Activated T-cell treated with anti-CD3 and anti-CD28 coated beads for 48 hours (primary cell): ENCODE measurements at places on chromosomes 1 and 21.

DNA sequence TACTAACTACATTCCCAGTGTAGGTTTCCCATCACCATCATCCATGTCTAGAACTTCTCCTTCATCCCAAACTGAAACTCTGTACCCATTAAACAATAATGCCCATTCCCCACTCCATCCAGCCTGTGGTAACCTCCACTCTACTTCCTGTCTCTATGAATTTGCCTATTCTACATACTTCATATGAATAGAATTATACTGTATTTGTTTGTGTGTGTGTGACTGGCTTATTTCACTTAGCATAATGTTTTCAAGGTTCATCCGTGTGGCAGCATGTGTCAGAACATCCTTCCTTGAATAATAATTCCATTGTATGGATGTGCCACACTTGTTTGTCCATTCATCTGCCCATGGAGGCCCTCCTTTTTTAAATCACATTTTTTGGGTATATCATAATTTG, 35.7 kb downstream of the ATP2B4 start:
- no peak for DNase-seq

GRCh38 chr1:228211531-228212414, 3.9 kb downstream of the OBSCN start:
- no peak for DNase-seq

- no peak for DNase-seq
Observed at GRCh38 chr1:24057171-24057570, 54.8 kb downstream of the MYOM3 start.

DNA sequence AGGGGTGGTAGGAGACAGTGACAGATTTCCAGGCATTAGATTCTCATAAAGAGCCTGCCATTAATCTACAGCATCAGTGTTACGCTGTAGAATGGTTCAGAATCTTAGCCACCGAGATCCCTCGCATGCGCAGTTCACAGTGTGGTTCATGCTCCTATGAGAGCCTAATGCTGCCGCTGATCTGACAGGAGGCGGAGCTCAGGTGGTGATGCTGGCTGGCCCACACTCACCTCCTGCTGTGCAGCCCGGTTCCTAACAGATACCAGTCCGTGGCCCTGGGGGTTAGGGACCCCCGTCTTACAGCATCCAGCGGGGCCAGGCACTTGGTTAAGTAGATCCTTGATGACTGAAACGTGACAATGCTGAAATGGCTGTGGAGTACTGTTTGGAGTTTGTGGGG, 163.6 kb upstream of the C1orf21 start:
- DNase-seq: no peak

GRCh38 chr1:26281091-26281958, 1.4 kb downstream of the SH3BGRL3 start:
- no peak for DNase-seq

DNA sequence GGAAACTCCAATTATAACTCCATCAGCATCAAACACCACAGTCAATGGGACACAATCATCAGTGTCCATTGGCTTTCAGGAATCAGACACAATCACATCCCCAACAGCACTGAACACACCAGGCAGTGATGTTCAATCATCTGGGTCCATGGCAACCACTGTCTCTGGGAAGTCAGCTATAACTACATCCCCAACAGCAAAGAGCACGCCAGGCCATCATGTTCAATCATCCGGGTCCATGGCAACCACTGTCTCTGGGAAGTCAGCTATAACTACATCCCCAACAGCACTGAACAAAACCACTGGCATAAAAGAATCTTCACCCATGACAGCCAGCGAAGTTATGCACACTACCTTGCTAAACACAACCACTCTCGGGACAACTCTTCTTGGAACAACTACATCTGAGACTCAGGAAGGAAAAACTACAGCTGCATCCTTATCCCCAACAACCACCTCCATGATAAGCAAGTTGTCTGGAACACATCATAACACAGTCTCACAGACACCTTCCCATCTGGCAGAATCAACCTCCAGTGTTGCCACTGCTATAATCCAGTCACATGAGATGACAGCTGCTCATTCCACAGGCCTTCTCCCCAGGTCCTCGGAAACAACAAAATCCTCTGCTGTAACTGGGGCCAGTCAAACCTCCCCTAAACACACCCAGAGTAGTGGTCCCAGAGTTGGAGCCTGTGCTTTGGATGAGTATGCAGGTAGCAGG, 19.9 kb downstream of the CATSPER4 start:
- DNase-seq: no peak

GRCh38 chr1:242836423-242836822, 311.9 kb upstream of the PLD5 start:
- no peak for DNase-seq

GRCh38 chr1:181091309-181092040, 3.0 kb downstream of the IER5 start:
- no peak for DNase-seq

DNA sequence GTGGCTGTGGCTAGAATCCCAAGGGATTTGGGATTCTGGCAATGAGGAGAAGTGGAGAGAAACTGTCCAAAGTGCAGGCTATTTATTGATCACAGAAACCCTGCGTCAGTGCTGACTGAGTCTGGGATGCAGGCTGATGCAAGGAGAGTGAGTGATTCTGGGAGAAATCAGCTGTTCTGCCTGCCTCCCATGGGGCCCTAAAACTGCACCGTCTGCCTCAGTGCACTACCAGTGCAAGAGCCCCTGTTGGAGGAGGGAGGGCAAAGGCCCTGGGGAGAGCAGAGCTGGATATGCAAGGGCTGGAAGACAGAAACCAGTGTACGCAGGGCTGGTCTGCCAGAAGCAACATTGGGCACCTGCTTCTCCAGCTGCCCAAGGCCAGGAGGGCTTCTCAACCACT, 42.6 kb downstream of the C1orf198 start:
- DNase-seq: no peak

DNA sequence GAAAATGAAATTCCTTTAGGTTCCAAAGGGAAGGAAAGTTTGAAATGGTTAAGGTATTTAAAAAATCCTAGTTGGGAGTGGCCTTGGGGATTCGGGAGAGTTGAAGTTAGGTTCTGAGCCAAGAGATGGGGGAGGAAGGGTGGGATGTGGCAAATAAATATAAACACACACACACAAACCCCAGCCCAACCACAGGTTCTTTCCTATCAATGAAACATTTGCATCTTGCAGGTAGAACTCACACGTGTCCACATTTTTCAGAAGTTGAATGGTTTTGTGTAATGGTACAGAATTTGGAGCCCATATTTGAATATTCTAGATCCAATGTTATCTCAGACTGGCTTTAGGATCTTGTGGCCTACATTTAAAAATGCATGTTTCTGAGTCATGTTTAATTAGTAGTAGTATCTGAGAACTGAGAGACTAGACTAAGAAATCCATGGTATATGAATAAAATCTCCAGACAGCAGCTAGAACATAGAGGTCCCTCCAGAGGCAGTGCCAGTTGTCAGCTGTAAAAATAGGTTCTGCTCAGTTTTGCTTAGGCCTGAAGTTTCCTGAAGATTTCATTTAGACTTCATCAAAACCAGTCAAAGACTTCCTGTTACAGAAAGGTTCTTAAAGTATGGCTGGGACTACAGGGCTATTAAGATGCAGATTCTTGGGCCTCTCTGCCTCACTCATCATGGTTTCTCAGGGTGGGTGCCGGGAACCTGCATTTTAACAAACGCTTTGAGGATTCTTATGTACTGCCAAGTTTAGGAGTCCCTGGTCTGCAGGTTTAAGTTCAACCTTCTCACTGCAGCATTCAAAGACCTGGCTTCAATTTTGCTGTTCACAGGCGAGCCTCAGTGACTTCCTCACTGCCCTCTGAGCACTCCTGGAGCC, 21.3 kb downstream of the RUNX1 start:
- DNase-seq: no peak

DNA sequence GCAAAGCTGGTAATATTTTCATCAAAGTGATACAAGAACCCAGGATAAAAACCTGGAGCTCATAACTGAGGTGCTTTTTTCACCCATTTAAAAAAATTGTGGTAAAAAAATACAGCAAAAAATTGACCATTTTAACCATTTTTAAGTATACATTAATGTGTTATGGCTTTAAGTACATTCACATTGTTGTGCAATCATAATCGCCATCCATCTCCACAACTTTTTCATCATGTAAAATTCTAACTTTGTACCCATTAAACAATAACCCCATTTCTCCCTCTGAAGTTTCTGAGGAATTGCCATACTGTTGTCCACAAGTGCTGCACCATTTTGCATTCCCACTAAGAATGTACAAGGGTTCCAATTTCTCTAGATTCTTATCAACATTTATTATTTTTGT, 36.6 kb downstream of the ACP6 start:
- DNase-seq: no peak

DNA sequence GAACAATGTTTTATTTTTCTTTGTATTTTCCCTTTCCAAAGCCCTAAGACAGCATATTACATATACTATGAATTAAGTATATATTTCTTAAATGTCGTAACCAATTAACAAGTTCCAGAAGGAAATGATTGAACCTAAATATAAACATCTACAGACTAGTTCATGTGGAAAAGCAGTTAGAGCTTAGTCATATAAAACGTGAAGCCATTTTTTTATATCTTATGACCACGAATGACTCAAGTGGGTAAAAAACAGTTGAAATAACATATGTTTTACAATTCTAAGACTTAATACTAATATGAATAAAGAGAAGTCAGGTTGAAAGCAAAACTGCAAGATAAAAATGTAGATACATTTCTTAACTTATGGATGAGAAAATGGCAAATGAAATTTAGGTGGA, 307.3 kb downstream of the BRINP3 start:
- DNase-seq: no peak

DNA sequence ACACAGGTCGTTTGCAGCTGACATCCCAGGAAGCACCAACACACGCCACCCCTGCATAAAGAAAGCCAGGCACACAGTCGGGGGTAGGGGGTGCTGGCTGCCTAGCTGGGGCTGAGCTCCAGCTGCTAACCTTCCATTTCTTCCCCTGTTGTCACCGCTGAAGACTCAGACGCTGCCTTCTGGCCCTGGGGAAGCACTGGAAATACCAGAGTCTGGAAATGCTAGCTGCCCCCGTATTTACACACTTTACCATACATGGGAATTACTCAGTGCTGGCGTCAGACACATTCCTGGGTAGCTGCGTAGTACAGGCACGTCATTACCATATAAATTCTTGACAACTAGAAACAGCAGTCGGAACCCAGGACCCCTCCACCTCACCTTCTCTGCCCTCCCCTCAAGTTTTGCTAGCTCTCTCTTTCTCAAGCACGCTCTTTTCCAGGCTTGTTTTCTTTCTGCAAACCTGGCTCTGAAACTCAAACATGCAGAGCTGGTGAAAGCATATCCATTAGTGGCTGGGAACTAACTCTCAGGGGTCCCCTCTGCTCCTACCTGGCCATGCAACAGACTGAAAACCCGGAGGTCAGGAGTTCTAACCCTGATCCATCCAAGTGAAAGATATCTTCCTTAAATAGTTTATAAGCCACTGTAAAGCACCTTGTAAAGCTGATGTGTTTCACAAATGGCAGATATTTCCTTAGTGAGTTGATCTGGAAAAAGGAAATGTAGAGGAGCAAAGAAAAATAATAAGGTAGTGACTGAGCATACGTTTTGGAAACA, 3.3 kb downstream of the CSRP1 start:
- no peak for DNase-seq
